Stimulated activated CD4-positive, alpha-beta T cell treated with anti-CD3 and anti-CD28 coated beads, Interleukin-15, amount 100 ng/mL, for 1 hour (primary cell): ENCODE measurements at places on chromosomes 16 and 17.

- DNase-seq: no peak
Observed at GRCh38 chr16:87657621-87658192, 55.4 kb downstream of the JPH3 start.

GRCh38 chr16:12311309-12311708, 334.8 kb downstream of the SNX29 start:
- DNase-seq: no peak

DNA sequence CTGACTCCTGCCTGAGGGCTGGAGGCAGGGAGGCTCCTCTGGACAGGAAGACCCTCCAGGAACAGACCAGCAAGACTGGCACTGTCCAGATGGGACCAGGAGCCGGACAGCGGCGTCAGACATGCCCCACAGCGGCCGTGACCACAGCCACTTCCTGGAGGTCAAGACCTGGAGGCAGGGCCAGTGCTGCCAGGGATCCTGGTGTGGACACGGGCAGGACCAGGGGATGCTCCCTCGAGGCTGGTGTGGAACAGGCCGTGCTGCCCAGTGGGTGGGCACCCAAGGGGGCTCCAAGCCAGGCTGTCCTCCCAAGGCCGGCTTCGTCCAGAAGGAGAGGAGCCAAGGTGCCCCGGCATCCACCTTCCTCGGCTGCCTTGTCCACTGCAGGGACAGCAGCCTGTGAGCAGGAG, 4.5 kb upstream of the CCDC57 start:
- no peak for DNase-seq

GRCh38 chr17:82848022-82848592, 8.3 kb upstream of the ZNF750 start:
- DNase-seq: no peak

GRCh38 chr16:11742093-11742535, 543 bp downstream of the TXNDC11 start:
- DNase-seq: peak; percentile 18

GRCh38 chr17:60087882-60088669, 9.4 kb upstream of the HEATR6 start:
- no peak for DNase-seq

DNA sequence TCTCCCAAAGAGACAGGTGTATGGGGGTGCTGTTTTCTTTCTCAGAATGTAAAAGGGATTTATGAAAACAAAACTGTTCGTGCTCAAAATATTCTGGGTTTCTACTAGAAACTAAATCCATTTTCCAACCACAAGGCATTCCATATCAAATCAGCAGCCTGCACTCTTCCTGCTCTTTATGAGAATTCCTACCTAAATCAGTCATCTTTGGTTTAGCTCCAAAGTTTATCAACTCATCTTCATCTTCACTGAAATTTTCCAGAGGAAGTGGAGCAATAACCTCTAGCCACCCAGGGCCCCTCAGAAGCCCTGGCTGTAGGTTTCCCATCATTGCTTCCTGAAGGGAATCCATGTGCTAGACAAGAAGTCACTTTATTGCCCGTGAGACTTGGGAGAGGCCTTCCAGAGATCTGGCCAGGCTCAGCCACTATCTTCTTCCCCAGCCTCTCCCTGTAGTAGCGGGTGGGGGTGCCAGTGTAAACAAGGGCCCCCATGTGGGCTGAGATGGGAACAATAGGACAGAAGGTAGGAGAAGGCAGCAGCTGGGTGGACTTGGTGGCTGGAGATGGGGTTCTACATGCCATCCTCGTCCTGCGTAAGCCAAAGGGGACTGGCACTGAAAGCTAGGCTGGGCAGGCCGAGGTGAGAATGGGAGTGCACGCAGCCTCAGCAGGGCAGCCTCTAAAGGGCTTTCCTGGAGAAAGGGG, 22.0 kb upstream of the ALDH3A1 start:
- DNase-seq: no peak

- no peak for DNase-seq
Observed at GRCh38 chr16:57809276-57810196, 7.2 kb upstream of the KIFC3 start.

DNA sequence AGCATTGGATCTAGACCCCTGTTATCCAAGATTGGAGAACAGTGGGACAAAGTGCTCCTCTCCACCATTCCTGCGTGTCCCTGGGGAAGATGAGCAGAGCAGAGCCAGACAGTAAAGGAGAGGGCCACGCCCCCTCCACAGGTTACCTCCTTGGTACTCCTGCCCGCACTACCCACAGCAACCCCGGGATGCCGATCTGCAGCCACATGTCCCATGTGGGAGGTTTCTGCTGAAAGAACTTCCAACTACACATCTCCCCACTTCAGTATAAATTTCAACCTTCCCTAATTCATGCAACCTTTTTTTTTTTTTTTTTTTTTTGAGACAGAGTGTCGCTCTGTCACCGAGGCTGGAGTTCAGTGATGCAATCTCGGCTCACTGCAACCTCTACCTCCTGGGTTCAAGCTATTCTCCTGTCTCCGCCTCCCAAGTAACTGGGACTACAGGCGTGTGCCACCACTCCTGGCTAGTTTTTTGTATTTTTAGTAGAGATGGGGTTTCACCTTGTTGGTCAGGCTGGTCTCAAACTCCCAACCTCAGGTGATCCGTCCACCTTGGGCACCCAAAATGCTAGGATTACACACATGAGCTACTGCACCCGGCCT, 2.3 kb downstream of the RAB37 start:
- no peak for DNase-seq

- no peak for DNase-seq
Observed at GRCh38 chr16:12315330-12316136, 339.0 kb downstream of the SNX29 start.

DNA sequence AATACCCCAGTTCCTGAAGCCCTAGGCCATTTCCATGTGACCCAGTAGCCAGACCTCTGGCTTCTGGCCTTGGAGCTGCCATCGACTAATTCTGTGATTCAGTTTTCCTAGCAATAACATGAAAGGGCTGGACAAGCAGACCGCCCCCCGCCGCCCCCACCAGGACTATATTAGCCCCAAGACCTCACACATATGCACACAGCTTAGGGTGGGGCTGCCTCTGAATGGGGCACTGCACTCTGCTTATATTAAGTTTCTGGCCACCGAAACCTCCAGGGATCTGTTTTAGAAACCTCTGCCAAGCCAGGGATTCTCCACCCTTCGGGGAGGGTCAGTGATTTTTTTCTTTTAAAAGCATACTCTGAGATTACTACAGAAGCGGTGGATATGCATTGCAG, 2.3 kb downstream of the RAB11FIP4 start:
- no peak for DNase-seq

DNA sequence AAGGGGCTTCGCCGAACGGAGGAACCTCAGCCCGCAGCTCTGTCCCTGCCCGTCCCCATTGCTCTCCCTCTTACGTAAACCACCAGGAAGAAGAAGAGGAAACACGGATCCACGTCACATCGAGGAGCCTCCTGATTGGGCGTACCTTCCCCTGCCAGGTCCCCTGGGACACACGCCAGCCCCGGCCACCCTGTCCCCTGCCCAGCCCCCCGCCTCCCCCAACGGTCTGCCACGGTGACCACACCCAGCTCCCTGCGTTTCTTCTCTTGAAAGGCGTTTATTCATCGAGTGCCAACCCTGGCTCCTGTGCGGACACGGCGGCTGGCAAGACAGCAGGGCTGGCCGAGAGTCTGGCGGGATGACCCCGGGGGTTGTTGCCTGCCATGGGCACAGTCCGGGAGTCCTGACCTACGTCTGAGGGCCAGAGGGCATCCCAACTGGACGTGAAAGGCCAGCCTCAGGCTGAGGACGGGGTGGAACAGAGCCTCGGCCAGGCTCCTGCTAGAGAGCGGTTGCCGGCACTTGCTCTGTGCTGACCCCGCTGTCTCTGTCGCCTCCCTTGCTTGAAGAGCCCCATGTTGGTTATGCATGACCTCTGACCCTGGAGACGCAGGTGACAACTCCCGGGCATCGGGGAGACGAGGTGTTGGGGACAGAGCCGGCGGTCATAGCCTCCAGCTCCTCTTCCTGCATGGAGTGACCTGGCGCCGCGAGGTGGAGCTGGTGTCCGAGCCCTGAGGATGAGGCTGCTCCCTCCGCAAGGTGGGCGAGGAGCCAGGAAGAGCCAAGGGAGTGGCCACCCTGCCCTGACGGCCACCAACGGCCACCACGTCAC, 40.5 kb upstream of the ACSF3 start:
- no peak for DNase-seq

GRCh38 chr17:60959011-60959410, 281.4 kb downstream of the BCAS3 start:
- DNase-seq: no peak

DNA sequence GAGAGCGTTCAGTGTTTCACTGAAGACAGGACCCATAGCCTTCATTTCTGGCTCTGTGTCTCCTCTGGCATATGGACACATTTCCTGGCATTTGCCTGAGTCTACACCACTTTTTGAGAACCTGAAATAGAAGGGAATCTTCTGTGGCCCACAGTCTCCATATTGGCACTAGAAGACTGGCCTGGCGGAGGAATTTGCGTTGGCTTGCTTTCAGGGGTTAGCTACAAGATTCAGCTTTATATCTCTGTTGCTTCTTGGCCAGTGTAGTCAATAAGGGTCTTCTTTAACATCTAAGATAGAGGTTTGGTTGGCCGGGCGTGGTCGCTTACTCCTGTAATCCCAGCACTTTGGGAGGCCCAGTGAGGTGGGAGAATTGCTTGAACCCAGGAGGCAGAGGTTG, 12.8 kb upstream of the CLEC18C start:
- DNase-seq: no peak

DNA sequence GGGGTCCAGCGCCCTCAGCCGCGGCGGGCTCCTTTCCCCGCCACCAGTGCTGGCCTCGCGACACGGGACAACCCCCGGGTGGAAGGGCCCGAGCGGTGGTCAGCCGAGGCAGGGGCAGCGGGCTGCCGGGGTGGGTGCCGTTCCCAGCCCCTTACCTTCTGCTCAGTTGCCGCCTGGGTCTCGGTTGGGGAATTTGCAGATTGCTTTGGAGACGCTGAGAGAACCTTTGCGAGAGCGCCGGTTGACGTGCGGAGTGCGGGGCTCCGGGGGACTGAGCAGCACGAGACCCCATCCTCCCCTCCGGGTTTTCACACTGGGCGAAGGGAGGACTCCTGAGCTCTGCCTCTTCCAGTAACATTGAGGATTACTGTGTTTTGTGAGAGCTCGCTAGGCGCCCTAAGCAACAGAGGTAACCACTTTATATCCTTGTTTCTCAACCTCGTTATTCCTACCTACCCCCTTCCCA, 381 bp downstream of the CTNS start:
- DNase-seq: no peak

GRCh38 chr16:79064256-79064972, 536.1 kb downstream of the MAF start:
- no peak for DNase-seq

DNA sequence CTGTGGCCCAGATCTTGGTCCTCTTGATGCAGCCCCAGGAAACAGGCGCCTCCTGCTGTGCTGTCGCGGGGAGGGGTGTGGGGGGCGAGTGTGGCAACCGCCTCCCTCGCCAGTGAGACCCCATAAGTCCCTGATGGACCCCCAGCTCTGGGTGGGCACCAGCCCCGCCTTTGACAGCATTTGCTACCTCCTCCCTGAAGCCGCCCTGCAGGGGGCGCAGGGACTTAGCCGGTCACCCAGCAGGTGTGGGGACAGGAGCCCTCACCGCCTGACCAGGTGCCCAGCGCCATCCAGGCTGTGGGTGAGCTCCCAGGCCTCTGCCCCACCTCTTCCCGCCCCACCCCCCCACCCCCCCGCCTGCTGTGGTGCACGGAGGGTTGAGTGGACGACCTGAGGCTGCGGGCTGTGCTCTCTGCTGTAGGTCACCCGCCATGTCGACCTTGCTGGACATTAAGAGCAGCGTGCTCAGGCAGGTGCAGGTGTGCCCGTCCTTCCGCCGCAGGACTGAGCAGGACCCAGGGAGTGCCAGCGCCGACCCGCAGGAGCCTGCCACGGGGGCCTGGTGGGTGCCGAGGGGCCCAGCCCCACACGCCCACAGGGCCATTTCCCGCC, 4.8 kb downstream of the BAIAP3 start:
- DNase-seq: no peak

DNA sequence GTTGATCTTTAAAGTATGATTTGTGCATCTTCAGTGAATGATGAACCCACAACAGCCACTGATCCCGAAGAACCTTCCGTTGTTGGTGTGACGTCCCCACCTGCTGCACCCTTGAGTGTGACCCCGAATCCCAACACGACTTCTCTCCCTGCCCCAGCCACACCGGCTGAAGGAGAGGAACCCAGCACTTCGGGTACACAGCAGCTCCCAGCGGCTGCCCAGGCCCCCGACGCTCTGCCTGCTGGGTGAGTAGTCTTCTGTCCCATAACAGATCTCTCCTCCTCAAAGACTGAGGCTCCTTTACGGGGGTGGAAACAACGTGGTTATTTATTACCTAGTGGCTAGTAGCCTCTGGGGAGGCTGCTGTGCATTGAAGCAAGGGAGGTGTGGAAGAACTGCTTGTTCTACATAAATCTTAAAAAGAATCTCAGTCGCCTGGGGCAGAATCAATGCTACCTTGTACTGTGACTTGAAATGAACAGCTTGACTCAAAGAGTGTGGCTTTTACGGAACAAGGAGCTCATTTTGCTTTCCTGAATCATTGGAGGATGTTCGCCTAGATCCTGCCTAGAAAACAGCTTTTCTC, 63.0 kb upstream of the CLEC18A start:
- DNase-seq: no peak

- DNase-seq: no peak
Observed at GRCh38 chr17:17055286-17056155, 13.3 kb downstream of the MPRIP start.

DNA sequence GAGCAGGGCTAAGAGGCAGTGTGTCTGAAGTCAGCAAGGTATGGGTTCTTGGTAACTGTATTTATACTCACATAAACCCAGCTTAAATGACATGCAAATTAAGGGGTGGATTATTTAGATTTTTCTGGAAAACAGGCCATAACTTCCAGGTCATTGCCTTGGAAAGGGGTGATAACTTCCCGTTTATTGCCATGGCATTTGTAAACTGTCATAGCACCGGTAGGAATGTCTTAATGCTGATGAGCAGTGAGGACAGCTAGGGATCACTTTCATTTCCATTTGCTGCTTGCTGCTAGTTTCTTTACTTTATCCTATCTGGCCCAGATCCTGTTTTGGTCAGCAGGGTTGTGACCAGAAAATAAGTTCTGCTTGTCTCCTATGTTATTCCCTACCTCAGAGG, 1336.7 kb downstream of the CDH11 start:
- DNase-seq: no peak

DNA sequence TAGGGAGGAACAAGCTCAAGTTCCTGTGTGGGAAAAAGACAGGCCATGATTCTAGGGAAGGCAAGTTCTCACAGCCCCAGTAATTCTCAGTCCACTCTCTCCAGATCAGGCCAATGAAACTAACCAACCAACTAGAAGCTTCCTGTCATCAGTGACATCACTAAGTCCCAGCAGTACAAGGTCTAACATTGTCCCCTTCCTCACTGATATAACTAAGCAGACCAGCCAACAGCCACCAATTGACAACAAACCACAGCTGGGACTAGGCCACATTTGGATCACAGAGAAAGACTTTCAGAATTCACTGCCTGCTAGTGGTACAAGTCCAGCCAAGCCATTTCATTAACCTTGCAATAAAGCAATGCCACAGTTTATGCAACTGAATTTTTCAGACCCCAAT, 94.0 kb downstream of the CACNG1 start:
- no peak for DNase-seq

GRCh38 chr16:83666449-83666848, 141.3 kb upstream of the HSBP1 start:
- DNase-seq: no peak

- DNase-seq: no peak
Observed at GRCh38 chr17:75818326-75818885, 25.8 kb downstream of the UNC13D start.

- DNase-seq: no peak
Observed at GRCh38 chr16:50114357-50115129, 38.6 kb upstream of the TENT4B start.

- DNase-seq: no peak
Observed at GRCh38 chr17:36827081-36827480, 110.2 kb upstream of the LHX1 start.
